SW 1271 (cell line): ENCODE measurements at places on chromosomes 11 and 22.

GRCh38 chr11:94402355-94402754 lies 1.1 kb upstream of the GPR83 start:
- no peak for DNase-seq

- no peak for DNase-seq
These were observed 1.5 kb upstream of the SIK3 start for GRCh38 chr11:117099696-117100095.

GRCh38 chr11:75766443-75767227 lies 1.9 kb upstream of the DGAT2 start:
- DNase-seq: no peak

GRCh38 chr22:49404576-49405241 lies 423.0 kb downstream of the BRD1 start:
- DNase-seq: no peak

DNA sequence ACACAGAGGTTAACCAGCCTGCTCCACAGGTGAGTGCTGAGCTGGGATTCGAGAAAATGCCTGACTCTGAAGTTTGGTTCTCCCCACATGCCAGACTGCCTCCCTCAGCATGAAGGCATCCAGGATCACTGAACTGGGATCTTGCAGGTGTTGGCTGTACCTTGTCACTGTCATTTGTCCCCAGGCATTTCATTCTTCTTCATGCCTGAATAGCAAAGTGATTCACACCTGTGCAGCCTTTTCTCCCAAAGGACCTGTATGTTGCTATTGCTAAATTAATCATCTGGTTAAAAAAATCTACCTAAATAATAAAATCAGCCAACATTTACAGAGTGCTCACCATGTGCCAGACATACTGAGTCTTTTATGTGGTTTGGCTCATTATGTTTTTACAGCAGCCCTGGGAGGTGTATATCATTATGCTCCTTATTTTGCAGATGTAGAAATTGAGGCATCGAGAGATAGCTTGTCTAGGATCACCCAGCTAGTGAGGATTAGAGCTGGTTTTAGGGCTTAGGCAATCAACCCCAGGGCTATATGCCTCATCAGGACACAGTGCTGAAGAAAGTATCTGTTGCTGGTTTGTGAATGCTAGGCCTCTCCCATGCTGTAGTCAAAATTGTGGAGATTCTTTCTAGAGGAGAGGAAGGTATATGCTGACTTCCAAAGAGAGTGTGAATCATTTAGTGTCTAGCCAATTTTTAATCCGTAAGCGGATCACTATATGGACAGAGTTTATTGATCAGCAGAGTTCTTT lies 204.4 kb downstream of the HIPK3 start:
- no peak for DNase-seq

- no peak for DNase-seq
These were observed 479.9 kb downstream of the INSC start for GRCh38 chr11:15594607-15595006.

- no peak for DNase-seq
These were observed at the start of gene C22orf15 for GRCh38 chr22:23762842-23763578. TSS of gene C22orf15 (plus strand) at chr22:23762990. CDS start at chr22:23763307, 317 bp downstream.

DNA sequence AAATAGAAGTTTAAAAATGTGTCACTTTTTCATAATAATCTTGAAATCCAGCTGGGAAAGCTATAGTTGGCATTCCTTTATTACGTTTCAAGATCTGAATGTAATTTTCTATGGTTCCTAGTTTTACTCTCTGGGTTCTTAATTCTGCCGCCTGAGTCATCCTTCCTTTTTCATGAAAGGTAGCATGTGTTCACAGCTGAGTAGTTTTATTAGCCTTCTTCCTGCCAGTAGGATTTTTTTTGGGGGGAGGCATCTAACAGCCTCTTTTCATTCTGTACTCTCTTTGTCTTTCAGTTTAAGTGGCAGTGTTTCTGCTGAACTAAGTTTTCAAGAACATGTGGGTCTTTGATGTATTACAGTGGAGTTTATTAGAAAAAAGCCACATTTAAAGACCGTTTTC lies 36.5 kb downstream of the OR2AG2 start:
- no peak for DNase-seq

DNA sequence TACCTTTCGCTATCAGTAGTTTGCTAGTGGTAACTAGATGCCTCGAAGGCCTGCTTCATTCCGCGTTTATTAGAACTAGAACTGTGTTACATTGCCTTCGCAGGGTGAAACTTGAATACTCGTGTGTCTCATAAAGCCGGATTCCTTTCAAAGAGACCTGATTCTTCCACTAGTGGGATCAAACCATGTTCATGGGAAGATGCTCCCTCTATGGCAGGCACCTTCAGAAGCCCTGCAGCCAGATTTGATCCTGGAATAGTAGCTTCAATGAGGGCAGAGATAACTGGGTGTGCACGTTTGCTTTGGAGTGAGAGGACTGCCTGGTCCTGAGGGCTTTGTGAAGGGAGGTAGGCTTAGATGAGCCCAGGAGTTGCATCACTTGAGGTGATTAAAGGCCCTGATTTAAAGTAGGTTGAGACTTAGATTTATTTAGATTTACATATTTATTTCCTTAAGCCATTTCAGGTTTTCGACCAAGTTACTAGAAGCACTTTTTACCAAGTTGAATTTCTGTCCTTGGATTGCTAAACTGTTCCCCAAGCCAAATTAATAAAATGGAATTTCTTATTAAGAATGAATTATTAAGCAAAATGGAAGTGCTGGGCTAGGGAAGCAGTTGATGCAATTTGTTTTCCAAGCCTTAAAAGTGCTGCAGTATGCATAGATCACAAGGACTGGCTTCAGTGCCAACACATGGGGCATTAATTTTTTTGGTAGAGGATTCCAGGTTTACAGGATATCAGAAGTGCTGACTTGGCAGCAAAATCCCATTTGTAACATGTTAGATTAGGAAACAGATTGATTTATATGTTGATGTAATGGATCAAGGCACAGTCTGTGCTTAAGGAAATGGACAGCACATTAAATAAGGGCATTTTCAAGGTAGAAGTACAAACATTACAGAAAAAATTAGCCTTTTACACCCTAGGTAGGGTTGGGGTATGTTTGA lies 32.9 kb downstream of the APLP2 start:
- DNase-seq: no peak
